ENCODE measurements at places on chromosomes 2 and 18.

- H3K36me3 ChIP-seq: no peaks in the 10 kb centered on the region
- H3K27me3 ChIP-seq: peaks cover 86% of the 10 kb centered on the region
- no peak overlapping the region for H3K27ac ChIP-seq
- no peak overlapping the region for H3K4me3 ChIP-seq
- H3K4me1 ChIP-seq: no peaks in the 10 kb centered on the region
These were observed 34.5 kb downstream of the SLC4A3 start for GRCh38 chr2:219661955-219662395.

GRCh38 chr2:210562502-210563080 lies 6.2 kb downstream of the CPS1 start:
- H3K27me3 ChIP-seq: no peaks in the 10 kb centered on the region
- H3K27ac ChIP-seq: no peak overlapping the region
- no peak for DNase-seq

DNA sequence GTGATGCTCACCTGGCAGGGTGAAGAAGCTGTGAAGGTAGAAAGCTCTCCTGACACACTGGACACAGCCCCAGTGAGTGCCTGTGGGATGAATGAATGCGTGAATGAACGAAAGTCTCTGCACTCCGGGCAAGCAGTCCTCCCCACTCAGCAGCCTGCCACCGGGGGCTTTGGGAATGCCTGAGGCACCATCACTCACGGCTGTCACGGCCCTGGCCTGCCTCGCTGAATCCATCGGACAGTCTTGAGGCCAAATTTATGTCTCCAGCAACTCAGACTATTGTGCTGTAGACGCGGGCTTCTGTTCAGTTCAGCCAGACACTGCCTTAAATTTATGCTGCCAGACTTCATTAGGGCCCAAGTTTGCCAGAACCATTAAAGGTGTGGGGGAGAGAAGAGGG lies 62.9 kb upstream of the TEX51 start:
- no peak overlapping the region for H3K27ac ChIP-seq
- peaks cover 2% of the 10 kb centered on the region for H3K36me3 ChIP-seq
- no peaks in the 10 kb centered on the region for H3K4me1 ChIP-seq

GRCh38 chr2:233760043-233760442 lies at the start of gene UGT1A1:
TSS of gene UGT1A1 (plus strand) at chr2:233760270. CDS start at chr2:233760288, 18 bp downstream.
- DNase-seq: no peak
- peaks cover 46% of the 10 kb centered on the region for H3K27me3 ChIP-seq
- H3K36me3 ChIP-seq: no peaks in the 10 kb centered on the region
- no peaks in the 10 kb centered on the region for H3K4me1 ChIP-seq

DNA sequence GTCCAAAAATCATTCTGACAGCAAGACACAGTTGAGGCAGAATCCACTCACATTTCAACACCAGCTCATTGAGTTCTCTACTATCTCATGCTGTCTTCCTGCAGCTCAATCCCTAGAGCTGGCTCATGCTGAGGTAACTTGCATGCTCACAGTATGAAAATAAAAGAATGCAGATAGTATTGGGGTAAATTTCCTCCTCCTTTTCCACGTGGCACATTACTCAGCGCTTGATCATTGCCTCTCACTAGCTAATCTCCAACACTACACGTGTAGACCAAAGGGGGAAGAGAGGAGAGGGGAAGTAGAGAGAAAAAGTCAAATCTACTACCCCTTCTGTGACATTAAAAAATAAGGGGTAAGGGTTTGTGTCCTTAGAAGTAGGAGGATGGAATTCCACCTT lies 300.6 kb downstream of the AFF3 start:
- H3K4me3 ChIP-seq: no peak overlapping the region
- no peaks in the 10 kb centered on the region for H3K36me3 ChIP-seq
- DNase-seq: no peak

DNA sequence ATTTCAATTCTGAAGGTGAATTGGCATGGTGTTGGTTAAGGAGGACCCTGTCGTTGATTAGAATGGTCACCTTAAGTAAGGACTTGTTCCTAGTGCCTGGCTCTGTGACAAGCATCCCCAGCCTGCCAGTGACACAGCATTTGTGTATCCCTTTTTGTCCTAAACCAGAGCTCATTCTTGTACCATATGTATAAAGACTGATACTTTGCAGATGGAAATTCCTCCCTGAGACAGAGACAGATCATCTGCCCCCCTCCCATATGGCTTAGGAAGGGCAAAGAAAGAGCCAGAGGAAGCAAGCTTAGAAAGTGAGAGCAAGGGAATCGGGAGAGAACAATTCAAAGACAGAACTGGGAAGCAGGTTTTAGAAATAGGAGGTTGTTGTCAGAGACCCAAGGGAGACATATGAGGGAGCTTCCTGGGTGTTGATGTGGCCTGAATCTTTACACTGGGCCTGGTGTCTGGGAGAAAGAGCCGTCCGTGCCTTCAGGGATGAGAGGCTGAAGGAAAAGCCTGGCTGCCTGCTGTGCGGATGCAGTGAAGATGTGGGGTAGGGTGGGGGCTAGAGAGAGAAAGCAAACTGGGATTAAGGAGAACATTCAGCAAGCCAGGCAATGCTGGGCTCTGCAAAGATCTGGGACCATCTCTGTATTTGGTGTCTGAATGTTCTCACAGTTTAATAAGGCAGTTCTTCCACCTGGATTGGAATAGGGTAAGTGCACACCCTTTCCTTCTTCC lies 13.2 kb upstream of the CHRNA1 start:
- peak overlapping the region; percentile 90 for H3K27ac ChIP-seq
- no peaks in the 10 kb centered on the region for H3K27me3 ChIP-seq
- no peak for DNase-seq
- H3K36me3 ChIP-seq: peaks cover 14% of the 10 kb centered on the region

- H3K4me3 ChIP-seq: peak overlapping the region; percentile 91
- H3K4me1 ChIP-seq: peaks cover 45% of the 10 kb centered on the region
- peaks cover 15% of the 10 kb centered on the region for H3K36me3 ChIP-seq
- no peak for DNase-seq
- no peaks in the 10 kb centered on the region for H3K27me3 ChIP-seq
- H3K27ac ChIP-seq: peak overlapping the region; percentile 84
These were observed 1.3 kb downstream of the ATL2 start for GRCh38 chr2:38375696-38376345.

DNA sequence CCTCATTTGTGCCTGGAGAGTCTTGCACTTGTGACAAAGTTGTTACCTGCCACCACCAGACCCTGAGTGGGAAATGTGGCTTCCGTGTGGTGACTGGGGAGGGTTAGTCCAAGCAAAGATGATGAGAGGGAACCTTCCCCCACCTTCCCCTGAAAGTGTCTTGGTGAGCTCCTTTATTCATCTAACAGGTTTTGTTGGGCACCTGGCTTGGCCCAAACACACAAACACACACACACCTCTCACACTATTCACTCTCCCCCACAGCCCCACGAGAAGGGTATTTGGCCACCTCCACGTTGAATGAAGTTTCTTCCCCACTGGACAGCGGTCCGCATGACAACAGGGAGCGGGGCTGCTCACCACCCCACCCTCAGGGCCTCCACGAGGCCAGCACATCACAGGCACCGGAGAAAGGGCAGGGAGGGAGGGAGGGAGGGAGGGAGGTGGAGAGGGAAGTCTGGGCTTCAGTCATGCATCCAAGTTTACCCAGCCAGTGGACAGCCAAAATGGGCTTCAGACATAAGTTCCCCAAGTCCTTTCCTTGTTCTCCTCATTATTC lies 1.4 kb downstream of the CIB4 start:
- H3K4me3 ChIP-seq: no peak overlapping the region
- H3K27me3 ChIP-seq: peaks cover 35% of the 10 kb centered on the region
- DNase-seq: no peak
- no peaks in the 10 kb centered on the region for H3K4me1 ChIP-seq
